Activated CD4-positive, alpha-beta T cell treated with anti-CD3 and anti-CD28 coated beads for 1 hour (primary cell): ENCODE measurements at places on chromosomes 6 and 20.

GRCh38 chr6:149851461-149852110, 12.6 kb downstream of the LRP11 start:
- no peak for DNase-seq

GRCh38 chr6:9537381-9537780, 877.5 kb downstream of the TFAP2A start:
- DNase-seq: no peak

DNA sequence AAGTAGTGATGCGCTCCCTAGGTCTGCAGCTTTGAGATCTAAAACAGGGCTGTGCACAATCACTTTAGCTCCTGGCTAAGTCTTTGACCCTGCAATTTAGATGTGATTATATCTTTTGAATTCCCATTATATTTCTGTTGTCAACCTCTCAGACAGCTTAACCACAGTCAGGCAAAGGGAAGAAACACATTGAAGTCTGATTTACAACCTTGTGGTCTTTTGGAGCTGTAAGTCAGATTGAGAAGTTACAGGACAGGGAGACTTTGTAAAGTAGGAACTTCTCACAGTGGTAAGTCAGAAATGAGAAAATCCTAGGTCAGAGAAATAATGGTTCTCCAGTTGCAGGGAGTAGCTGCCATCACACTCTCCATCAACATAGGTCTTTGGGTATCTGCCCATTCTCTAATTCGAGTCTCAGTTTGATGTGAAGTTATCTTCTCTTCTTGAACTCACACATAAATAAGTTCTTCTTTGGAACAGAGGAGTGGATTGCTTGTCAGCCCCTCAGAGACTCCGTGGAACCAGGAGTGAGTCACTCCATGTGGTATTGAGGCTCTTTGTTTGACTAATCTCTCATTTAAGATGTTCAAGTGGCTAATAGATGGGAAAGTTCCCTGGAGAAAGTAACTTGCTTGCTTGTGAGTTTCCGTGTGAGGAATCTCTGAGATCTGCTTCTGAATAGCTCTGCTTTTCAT, 35.0 kb upstream of the SGK1 start:
- no peak for DNase-seq

GRCh38 chr6:79864001-79864400, 83.4 kb downstream of the ELOVL4 start:
- DNase-seq: no peak

DNA sequence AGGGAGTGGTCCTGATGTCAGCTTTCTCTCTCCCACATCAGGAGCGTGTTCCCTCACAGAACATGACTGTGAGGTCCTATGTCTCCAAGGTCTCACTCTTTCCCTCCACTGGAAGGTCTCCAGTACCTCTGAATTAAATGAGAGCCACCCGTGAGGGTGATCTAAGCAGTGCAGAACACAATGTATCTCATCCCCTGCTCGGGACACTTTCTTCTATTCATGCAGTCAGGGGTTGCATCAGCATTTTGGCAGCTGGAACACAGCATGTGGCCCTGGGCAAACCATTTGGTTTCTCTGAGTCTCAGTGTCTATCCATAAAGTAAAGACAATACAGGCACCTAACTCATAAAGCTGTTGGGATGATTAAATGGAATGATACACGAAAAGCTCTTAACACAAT, 34.2 kb downstream of the MAFB start:
- no peak for DNase-seq

- no peak for DNase-seq
Observed at GRCh38 chr6:65248101-65248610, 458.9 kb downstream of the EYS start.

- DNase-seq: no peak
Observed at GRCh38 chr6:17022604-17023003, 79.2 kb upstream of the STMND1 start.

DNA sequence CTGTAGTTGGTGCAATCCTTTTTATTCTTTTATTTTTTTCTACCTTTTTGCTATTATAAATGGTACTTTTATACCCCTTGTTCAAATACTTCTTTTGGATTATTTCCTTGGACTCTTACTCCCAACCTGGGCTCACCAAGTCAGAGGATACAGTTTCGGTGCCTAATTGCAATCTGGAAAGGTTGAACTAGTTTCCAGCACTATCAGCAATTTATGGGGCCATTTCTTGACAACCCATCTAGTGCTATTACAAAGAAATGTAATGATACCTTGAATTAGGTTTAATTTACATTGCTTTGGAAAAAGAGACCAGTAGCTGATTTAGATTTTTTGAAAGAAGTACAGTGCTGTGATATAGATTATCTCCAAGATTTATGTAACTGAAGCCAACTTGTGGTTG, 5.2 kb downstream of the PTPRA start:
- no peak for DNase-seq

DNA sequence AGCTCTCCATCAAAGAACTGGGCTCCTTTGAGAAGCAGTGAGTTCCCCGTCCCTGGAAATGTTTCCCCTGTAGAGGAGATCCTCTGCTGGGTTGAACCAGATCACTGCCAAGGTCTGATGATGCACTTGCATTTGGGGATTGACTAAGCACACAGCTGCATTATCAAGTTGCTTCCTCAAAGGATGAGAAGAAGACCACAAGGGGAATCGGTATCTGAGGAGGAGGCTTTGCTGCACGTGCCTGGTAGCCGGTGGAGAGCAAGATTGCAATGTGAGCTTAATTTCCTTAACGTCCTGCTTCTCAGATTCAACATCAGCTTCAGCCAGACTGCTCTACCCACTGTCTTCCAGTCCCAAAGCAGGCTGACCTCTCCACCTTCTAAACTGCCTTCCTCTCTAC, 128.8 kb upstream of the STMND1 start:
- no peak for DNase-seq

DNA sequence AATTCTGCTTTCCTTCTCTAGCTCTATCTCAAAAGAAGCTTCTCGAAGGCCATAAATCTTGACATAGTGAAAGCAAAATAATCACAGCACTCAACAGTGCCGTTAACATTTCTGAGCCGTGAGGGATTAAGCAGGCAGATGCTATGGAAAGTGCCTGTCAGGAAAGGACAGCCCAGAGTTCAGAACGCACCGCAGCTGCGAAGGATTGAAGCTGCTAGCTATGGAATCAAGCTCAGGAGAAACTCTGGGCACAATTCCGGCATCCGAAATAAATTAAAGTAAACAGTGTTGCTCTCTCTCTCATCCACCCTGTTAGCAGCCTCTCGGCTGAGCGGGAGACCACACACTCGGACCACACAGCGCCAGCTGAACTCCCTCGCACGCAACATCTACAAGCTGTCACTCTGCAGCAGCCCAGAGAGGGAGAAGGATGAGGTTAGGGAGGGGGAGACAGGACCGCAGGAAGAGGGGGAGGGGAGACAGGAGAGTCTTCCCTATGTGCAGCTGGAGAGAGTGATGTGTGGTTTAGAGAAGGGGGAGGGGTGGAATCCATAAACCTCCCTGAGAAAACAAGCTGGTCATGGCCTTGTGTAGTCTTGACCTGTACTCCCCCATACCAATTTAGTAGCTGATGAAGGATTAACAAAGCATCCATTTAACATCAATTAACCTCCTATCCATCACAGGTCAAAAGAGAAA, 9.0 kb downstream of the EXOC2 start:
- no peak for DNase-seq

- no peak for DNase-seq
Observed at GRCh38 chr20:46374383-46374782, 32.0 kb downstream of the ELMO2 start.

DNA sequence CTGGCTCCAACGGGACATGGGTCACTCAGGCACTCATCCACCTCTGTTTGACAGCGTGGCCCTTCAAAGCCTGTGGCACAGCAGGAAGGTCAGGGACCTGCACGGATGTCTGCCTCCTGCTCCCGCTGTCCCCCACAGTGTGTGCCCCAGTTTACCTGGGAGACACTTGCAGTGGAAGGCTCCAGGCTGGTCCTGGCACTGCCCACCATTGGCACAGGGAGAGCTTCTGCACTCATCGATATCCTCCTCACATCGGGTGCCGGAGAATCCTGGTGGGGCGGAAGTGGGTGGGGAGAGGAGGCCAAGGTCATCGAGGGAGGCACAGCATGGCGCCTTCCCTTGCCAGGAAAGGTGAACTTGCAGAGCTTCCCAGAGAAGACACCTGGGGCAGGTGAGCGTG, 6.9 kb downstream of the NOTCH4 start:
- DNase-seq: no peak

- no peak for DNase-seq
Observed at GRCh38 chr6:14964556-14965270, 281.2 kb upstream of the JARID2 start.

DNA sequence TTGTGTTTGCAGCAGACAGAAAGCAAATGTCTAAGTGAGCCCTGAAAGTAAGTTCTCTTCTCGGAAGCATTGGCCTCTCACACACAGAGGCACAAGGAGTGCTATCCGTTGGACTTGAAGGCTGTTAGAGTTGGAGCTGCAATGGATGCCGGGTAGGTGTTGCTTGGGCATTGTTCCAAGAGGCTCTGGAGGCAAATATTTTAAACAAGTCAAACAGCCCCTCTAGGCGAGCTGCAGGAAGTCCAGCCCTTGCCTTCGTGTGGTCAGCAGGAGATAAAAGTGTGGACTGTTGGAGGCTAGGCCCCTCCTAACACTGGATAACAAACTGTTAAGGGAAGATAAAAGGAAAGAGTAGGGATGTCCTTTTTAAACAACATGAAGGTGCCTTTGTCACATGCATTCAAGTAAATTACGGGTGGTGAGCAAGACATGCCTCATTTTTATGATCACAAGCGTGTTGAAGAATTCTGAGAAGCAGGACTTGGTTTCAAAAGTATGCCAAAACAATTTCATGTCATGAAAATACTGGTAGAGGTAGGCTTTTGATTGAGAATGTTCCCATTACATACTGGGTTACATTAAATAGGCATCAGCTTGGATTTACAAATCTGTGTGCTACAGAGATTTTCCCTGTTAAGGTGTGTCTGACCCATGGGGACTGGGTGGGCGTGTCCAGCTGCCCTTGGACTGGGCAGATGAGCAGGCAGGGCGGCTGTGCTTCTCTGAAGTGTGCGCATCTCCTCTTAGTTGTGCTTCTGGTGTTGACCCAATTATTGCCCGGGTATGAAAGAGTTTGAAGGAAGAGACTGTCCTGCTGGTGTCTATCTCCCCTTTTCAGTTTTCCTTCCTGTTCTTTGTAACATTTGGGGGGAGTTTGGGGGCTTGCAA, 57.5 kb downstream of the RREB1 start:
- DNase-seq: no peak

DNA sequence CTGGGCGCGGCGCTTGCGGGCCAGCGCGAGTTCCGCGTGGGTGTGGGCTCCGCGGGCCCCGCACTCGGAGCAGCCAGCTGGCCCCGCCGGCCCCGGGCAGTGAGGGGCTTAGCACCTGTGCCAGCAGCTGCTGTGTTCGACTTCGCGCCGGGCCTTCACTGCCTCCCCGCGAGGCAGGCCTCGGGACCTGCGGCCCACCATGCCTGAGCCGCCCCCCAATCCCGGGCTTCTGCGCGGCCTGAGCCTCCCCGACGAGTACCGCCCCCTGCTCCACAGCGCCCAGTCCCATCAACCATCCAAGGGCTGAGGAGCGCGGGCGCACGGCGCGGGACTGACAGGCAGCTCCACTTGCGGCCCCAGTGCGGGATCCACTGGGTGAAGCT, 36.2 kb downstream of the RIOK1 start:
- DNase-seq: no peak

DNA sequence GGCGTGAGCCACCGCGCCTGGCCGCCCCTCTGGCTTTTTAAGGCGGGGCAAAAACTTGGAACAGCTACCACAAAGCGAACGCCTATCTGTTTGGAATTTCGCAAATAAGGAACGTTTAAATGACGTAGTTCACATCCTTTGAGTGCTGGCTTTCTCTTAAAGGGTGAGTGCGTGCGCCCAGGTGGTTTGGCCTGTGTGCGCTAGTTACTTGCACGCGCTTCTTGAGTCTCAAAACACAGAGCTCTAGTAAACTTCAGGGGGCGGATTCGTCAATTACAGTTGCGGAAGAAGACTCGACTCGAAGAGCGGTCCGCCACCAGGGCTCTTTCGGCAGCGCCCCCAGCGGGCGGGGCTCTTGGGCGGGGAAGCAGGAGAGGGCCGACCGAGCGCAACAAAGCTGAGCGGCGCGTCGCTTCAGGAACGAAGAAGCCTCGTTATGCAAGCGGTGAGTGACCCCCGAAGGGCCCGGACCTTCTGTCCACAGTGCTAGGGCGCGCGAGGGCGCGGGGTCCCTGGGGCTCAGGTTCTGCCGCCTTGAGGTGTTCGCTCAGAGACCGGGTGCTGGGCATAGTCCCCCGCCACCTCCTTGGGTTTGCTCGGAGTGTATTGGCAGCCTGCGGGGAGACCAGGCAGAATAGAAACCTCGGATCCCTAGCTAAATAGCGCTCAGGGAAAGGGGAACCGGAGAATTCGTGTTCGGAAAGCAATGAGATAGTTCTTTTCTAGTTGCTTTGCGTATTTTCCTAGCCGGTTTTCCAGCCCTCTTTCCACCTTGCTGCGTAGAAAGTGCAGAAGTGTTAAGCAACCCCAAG, at the start of gene SYCP2L:
Gene SYCP2L (plus strand): TSS at position 362 of the 812 bp plus-strand sequence. CDS start 75 bp downstream, at position 437.
- DNase-seq: no peak

GRCh38 chr20:36091561-36092397, 62.8 kb upstream of the EPB41L1 start:
- DNase-seq: no peak

- no peak for DNase-seq
Observed at GRCh38 chr6:166165558-166166313, 1.9 kb downstream of the TBXT start.

- DNase-seq: no peak
Observed at GRCh38 chr6:5014072-5014561, 10.3 kb upstream of the RPP40 start.

- DNase-seq: no peak
Observed at GRCh38 chr6:9409126-9409525, 973.8 kb upstream of the SLC35B3 start.

DNA sequence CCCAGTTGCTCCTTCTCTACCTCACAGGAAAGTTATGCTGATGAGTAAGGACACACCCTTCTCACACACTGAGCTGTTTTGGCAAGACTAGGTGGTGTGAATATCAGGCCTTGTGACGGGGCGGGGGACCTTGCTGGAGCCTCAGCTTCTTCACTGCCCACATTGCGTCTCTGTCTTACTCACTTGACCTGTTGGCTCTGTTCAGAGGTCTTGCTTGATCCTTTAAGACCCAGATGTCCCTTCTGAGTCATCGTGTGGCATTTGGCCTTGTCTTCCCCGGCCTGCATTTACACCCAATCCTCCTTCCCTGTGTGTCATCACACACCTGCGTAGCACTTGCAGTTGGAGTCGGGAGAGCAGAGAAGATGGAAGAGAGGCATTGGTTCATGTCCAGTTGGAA, 8.3 kb upstream of the PRND start:
- no peak for DNase-seq
